ENCODE measurements at places on chromosomes 1 and 21. TPM values are rescaled to one million over a fixed set of nuclear protein-coding genes. Genes with fewer than 3 reads are reported as not detected.

DNA sequence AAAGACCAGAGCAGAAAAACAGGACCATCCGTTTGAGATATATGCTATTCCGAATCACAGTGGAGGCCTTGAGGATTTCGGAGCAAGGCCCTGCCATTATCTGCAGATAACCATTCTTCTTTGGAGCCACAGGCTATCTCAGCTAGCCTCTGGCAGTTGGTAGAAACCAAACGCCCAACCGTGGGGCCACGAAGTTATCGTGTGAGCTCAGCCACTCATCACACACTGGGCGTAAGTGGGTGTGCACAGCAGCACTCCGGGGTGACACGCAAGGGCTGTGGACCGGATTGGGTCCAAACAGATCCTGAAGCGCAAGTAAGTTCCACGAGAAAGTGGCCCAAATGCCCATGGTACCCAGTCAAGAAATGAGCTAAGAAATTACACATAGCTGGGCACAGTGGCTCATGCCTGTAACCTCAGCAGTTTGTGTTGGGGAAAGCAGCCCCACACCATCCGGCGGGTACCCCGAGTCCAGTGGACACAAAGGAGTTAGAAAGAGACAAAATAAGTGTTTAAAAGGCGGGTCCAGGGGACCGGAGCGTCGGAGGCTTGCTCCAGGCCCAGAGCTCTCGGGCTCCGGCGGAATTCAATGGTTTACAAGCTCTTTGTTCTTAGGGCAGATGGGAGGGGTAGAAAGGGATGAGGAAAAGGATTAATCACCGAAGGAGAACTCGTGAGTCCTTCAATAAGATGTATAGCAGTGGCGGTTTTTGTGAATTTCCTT is 130.6 kb downstream of the LIPI start:
- H3K27ac ChIP-seq: no peak overlapping the region
- H3K4me1 ChIP-seq: no peaks in the 10 kb centered on the region
- no peaks in the 10 kb centered on the region for H3K36me3 ChIP-seq
- H3K27me3 ChIP-seq: no peaks in the 10 kb centered on the region
- no peak for DNase-seq
- H3K4me3 ChIP-seq: no peak overlapping the region

DNA sequence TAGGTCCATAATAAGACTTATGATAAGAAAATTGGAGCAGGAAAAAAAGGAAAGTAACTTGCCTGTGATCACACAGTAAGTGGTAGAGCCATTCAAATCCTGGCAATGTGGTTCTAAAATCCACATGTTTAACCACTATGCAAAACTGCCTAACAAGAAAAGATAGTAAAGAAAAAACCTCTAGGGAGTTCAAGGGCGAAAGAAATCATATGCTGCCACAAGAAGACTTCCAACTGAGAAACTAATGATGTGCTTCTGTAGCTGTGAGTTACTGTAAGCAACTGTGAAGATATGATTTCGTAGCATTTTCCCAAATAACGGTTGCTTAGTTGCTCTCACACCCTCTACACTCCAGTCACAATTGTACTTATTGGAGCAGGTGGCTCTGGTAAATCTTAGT is 20.9 kb upstream of the LYPLAL1 start:
- no peak overlapping the region for H3K4me3 ChIP-seq
- no peak overlapping the region for H3K27ac ChIP-seq
- no peak for DNase-seq
- no peaks in the 10 kb centered on the region for H3K27me3 ChIP-seq
- no peaks in the 10 kb centered on the region for H3K4me1 ChIP-seq

DNA sequence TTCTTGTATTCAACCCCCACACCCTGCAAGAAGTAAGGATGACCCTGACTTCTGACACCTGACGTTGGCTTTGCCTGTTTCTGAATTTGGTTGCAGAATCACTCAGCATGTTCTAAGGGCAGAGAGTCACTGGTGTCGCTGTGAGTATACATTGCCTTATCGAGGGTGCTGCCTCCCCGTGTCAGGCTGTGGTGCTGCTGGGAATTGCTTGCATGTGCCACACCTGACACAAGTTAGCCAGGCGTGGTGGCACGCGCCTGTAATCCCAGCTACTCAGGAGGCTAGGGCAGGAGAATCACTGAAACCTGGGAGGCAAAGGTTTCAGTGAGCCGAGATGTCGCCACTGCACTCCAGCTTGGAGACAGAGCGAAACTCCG is 45.9 kb downstream of the WDR4 start:
- H3K27ac ChIP-seq: no peak overlapping the region
- H3K4me1 ChIP-seq: no peaks in the 10 kb centered on the region
- no peaks in the 10 kb centered on the region for H3K36me3 ChIP-seq
- H3K27me3 ChIP-seq: no peaks in the 10 kb centered on the region

- H3K36me3 ChIP-seq: no peaks in the 10 kb centered on the region
- H3K27me3 ChIP-seq: no peaks in the 10 kb centered on the region
- H3K4me1 ChIP-seq: no peaks in the 10 kb centered on the region
- no peak overlapping the region for H3K4me3 ChIP-seq
- DNase-seq: no peak
- H3K27ac ChIP-seq: no peak overlapping the region
Measured at GRCh38 chr1:92764116-92764515, 20.8 kb downstream of the EVI5 start.

ABL2 gene
- 11.8 TPM for total RNA-seq
